ENCODE measurements at places on chromosomes 12 and 14.
A peak's percentile ranks its signal among the peaks of the same experiment; 100 is the strongest.

GRCh38 chr14:69039288-69039628, 60.2 kb upstream of the ACTN1 start:
- DNase-seq: no peak
- peak overlapping the region; percentile 16 for H3K27ac ChIP-seq
- H3K27me3 ChIP-seq: no peaks in the 10 kb centered on the region

DNA sequence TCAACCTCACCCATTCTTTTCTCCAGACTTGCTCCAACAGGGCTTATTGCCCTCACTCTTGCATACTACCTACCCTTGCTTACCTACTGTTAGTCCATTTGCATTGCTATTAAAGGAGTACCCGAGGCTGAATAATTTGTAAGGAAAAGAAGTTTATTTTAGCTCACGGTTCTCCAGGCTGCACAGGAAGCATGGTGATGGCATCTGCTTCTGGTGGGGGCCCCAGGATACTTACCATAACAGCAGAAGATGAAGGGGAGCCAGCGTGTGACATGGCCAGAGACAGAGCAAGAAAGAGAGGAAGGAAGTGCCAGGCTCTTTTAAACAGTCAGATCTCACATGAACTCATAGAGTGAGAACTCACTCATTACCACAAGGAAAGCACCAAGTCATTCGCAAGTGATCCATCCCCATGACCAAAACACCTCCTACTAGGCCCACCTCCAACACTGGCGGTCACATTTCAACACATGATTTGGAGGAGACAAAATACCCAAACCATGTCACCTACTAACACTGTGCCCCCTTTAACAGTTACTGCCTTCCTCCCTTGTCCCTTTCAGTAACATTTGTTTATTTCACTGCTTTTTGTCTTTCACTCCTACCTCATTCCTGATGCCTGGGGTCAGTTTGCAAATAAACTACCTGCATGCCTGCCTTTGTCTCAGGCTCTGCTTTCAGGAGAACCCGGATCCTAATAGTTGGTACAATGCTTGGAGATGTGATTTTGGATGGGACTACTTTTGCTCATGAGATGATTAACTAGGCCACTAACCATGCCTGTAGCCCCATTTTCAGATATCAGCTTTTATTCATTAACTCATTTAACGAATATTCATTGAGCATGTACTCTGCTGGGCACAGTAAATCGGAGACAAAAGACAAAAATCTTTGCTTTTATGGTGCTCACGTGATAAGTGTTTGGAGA, 41.6 kb upstream of the CSRP2 start:
- no peaks in the 10 kb centered on the region for H3K27me3 ChIP-seq
- peaks cover 28% of the 10 kb centered on the region for H3K4me1 ChIP-seq
- no peaks in the 10 kb centered on the region for H3K36me3 ChIP-seq
- H3K27ac ChIP-seq: peak overlapping the region; percentile 4
- H3K4me3 ChIP-seq: no peak overlapping the region
- no peak for DNase-seq

DNA sequence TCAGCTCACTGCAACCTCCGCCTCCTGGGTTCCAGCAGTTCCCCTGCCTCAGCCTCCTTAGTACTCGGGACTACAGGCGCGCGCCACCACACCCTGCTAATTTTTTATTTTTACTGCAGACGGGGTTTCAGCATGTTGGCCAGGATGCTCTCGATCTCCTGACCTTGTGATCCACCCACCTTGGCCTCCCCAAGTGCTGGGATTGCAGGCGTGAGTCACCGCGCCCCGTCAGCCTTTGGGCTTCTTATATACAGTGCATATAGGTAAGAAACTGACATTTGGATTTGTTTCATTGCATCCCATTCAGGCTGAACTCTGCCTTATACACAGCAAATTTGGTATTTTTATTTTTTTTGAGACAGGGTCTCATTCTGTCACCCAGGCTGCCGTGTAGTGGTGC, 176.8 kb downstream of the ERC1 start:
- H3K4me1 ChIP-seq: peaks cover 9% of the 10 kb centered on the region
- H3K4me3 ChIP-seq: no peak overlapping the region
- peaks cover 9% of the 10 kb centered on the region for H3K36me3 ChIP-seq
- H3K27me3 ChIP-seq: no peaks in the 10 kb centered on the region
- H3K27ac ChIP-seq: no peak overlapping the region

DNA sequence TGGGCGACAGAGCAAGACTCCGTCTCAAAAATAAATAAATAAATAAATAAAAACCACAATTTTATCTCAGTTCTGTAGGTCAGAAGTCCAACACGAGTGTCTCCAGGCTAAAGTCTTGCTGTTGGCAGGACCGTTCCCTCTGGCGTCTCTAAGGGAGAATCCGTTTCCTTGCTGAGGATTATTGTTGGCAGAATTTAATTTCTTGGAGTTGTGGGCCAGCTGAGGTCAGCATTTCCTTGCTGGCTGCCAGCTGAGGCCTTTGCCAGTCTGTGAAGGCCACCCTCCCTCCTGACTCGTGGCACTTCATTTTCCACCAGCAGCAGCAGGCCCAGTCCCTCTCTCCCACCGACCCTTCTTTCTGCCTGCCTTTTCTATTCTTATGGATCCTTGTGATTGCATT, 17.2 kb downstream of the PSMC1 start:
- no peak for DNase-seq
- no peak overlapping the region for H3K4me3 ChIP-seq
- H3K27ac ChIP-seq: no peak overlapping the region
- peaks cover 46% of the 10 kb centered on the region for H3K36me3 ChIP-seq
- H3K27me3 ChIP-seq: no peaks in the 10 kb centered on the region

DNA sequence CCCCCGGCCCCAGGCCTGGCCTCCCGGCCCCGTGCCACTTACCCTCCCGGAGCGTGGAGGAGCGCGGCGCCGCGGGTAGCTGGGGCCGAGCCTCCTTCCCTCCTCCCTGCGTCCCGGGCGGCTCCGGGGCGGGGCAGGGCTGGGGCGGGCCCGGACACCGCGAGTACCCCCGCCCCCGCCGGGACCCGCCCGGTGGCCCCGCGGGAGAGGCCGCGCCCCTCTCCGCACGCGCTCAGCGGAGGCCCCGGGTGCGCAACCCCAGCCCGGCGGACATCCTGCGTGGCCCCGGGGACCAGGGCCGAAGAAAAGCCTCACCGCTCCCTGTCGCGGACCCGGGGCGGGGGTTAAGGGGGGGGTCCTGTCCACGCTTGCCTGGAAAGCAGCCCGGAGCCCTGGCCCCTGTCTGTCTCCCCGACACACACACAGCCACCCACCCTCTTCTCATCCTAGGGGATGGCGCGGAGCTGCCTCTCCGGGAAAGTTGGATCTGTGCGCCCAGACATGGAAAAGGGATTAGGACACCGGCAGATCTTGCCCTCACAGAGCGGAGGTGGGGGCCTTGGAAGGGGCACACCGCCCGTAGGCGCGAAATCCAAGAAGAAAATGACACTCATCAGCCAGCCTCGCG, at the start of gene SYNE3:
Gene SYNE3 (minus strand): TSS at position 97 of the 628 bp plus-strand sequence. CDS start 40,829 bp downstream, outside the sequence.
- H3K4me3 ChIP-seq: peak within 1 kb of the TSS; percentile 68
- DNase-seq: peak; percentile 32
- no peaks in the 10 kb centered on the region for H3K36me3 ChIP-seq
- no peak within 1 kb of the TSS for H3K27ac ChIP-seq

DNA sequence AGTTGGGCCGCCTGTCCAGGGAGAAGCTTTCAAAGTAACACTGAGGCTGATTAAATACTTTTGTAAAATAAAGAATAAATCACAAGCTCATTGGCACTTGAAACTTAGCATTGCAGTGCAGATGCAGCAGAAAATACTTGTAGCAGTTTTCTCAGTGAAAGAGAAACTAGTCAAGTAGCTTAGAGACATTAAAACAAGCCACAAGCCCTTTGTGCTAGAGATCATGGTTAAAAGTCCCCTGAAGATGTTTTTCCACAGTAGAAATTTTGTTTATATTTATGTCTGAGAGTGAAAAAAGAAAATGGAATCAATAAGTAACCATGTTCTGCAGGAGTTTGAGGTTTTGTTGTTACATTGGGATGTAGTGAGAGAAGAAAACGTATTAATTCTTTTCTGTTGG, 5.9 kb downstream of the PSEN1 start:
- H3K36me3 ChIP-seq: peaks cover 5% of the 10 kb centered on the region
- H3K27me3 ChIP-seq: no peaks in the 10 kb centered on the region
- no peak overlapping the region for H3K4me3 ChIP-seq
- H3K4me1 ChIP-seq: peaks cover 4% of the 10 kb centered on the region

GRCh38 chr14:62655166-62655565, 390.1 kb downstream of the KCNH5 start:
- peaks cover 48% of the 10 kb centered on the region for H3K4me1 ChIP-seq
- DNase-seq: no peak
- peaks cover 13% of the 10 kb centered on the region for H3K27me3 ChIP-seq
- no peak overlapping the region for H3K4me3 ChIP-seq

DNA sequence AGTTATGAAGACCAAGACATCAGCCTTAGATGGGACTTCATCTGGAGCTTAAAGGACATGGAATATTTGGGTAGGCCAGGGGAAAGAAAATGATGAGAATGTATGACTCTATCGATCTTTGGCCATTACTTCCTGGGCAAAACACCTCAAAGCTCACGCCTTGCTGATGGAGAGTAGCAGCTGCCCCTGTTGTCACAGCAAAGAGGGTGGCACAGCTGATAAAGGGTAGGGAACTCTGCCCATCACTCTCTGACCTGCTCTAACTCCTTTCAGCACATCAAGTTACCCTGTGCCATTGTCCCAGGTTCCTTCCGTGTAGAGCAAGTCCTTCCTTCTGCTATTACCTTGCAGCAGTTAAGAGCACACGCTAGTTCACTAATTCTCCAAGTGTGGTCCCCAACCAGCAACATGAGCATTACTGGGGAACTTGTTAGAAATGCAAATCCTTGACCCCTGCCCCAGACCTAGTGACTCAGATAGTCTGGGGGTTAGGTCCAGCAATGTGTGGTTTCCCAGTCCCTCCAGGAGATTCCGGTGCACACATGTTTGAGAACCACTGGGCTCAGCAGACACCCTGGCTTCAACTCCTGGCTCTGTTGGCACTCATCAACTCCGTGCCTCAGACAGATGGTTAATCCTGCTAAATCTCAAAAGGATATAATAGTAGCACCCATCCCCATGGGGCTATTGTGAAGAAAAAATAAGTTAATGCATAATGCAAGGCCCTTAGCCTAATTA, 93.7 kb upstream of the EEA1 start:
- no peaks in the 10 kb centered on the region for H3K27me3 ChIP-seq
- no peaks in the 10 kb centered on the region for H3K36me3 ChIP-seq
- peaks cover 11% of the 10 kb centered on the region for H3K4me1 ChIP-seq
- DNase-seq: no peak
- no peak overlapping the region for H3K27ac ChIP-seq

DNA sequence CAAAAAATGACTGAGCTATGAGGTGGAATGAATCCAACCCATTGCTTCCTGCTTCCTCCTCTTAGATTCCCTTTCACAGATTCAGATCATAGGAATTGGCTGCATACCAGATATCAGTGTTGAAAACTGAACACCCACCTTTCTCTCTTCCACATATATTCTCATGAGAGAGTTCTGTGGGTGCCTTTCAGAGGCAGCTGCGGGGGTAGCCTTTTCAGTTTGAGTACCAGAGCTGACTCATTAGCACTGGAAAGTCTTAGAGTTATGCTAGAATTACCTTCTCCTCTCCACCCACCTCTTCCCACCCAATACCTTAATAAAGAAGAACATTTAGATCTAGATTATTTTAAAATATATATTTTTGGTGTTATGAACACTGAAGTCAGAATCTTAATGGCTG, 495.4 kb upstream of the SEL1L start:
- DNase-seq: no peak
- H3K27me3 ChIP-seq: no peaks in the 10 kb centered on the region
- no peak overlapping the region for H3K27ac ChIP-seq
- H3K4me1 ChIP-seq: no peaks in the 10 kb centered on the region

DNA sequence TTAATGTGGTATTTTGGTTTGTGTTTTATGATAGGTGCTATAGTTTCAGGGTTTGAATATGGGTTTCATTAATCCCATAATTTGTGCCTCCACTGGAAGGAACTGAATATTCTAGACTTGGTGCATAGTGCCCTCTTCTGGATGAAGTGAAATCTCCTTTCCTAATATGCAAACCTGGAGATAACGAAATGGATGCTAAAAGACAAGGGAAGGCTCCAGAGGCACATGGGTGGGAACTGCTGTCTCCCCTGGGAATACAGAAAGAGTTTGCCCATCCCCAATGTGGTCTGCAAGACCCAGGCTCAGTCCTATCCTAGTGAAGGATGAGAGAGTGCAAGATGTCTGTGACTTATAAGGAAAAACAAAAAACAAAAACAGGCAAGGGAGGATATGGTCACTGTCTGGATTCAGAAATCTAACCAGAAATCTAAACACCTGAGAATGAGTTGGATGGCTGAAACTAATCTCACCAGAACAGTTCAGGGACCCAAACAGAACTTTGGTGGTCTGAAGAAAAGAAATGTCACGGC, 142.3 kb upstream of the TMPO start:
- H3K36me3 ChIP-seq: no peaks in the 10 kb centered on the region
- H3K4me3 ChIP-seq: no peak overlapping the region

DNA sequence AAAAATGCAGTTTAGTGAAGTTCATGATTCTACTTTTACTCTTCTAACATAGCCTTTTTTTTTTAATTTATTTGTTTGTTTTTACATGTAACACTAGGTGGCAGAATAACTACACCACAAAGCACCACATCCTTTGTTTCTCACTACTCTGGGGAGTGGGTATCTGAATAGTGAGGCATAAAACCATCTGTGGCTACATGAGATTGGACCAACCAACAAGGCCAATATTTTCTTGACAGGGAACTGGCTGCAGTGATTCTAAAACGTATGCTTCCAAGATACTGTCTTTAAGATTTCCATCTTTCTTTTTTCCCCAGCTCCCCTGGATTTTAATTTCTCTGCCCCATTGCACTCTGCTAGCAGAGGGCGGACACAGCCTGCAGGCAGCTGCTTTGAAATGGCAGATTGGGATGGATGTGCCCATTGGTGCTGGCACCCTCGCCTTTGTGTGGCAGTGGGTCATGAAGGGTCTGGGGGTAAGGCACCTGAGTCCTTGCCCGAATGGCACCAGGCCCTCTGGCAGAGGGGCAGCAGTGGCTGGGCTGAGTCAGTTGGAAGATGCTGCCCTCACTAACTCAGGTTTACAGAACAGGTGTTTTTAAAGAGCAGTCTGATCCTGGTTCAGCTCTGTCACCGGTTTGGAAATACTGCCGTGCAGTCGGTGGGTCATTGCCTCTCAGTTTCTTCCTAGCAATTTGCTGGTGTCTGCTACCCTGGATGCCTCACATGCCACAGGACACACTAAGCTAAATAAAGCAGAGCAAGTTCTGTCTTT, 429.1 kb downstream of the RAD51B start:
- H3K4me3 ChIP-seq: no peak overlapping the region
- H3K4me1 ChIP-seq: peaks cover 91% of the 10 kb centered on the region
- no peak for DNase-seq
- no peaks in the 10 kb centered on the region for H3K27me3 ChIP-seq

DNA sequence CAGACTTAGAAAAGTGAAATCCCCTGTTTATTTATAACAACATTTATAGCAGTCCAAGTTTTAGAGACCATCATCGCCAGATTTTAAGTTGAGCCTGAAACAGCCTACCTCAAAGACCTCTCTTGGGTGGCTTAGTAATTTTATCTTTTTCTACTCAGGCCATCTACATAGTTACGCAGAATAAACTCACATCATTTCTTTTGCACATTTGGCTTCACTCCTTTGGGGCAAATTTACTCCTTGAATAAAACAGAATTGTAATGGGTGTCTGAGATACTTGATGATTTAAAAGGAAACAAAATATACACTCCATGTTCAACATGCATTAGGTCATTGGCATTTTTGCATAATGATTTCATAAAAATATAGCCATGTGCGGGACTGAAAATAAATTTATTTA, 104.7 kb upstream of the TSPAN8 start:
- H3K4me1 ChIP-seq: no peaks in the 10 kb centered on the region
- no peak overlapping the region for H3K27ac ChIP-seq
- DNase-seq: no peak
- no peaks in the 10 kb centered on the region for H3K36me3 ChIP-seq
- H3K27me3 ChIP-seq: no peaks in the 10 kb centered on the region

GRCh38 chr14:92460541-92460915, 53.1 kb upstream of the RIN3 start:
- no peaks in the 10 kb centered on the region for H3K36me3 ChIP-seq
- no peak overlapping the region for H3K27ac ChIP-seq
